ENCODE measurements at places on chromosomes 11 and 22.

DNA sequence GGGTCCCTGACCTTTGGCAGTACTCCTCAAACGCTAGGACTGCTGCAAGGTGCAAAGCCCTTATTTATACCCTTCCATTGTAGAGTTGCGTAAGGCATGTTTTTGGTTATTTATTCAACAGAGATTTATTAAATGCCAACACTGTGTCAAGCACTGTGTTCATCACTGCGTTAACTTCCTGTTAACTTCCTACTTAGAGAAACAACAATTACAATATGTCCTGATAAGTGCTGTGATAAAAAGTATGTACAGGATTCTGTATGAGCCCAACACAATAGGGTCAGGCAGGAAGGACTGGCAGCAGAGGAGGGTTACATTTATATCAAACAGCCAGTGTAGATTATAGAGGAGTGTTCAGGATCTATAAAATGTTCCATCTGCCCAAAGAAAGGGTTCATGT is 812.8 kb upstream of the API5 start:
- no peak overlapping the region for H3K4me3 ChIP-seq
- no peaks in the 10 kb centered on the region for H3K27me3 ChIP-seq
- H3K27ac ChIP-seq: no peak overlapping the region
- H3K36me3 ChIP-seq: no peaks in the 10 kb centered on the region
- H3K4me1 ChIP-seq: no peaks in the 10 kb centered on the region

DNA sequence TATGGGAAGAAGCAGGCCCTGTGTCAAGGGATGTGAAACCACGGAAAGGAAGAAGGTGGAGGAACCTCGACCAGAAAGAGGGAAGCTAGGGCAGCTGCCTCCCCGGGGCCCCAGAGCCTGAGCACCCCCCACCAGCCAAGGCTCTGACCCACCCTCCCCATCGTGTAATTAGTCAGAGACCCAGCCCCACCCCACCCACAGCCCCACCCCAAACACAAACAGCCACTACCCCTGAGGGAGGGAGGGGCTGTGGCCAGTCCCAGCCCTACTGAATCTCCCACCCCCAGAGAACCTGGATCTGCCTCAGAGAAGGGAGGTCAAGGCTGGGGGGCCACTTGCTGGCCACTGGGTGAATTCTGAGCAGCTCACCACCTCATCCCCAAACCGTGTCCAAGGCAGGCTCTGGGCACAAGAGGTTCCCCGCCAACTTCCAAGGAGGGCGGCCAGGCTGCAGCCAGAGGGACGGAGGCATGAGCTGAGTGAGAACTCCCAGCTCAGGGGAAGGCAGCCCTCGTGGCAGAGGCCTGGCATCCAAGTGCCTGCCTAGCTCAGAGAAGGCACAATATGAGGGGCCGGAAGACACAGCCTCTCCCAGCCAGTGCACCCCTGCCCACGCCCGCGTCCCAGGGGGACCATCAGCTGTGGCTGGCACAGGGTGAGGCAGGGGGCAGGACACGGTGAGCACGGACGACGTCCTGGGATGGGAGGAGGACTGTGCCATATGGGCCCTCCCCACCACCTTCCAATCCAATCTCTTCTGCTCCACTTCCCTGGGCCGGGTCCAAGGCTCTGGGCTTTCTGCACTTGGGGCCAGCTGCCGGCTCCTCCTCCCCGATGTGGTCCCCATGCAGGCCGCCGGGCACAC is 2.7 kb downstream of the PLXNB2 start:
- H3K4me1 ChIP-seq: peaks cover 9% of the 10 kb centered on the region
- no peak overlapping the region for H3K27ac ChIP-seq
- DNase-seq: no peak
- H3K27me3 ChIP-seq: peaks cover 19% of the 10 kb centered on the region
- no peaks in the 10 kb centered on the region for H3K36me3 ChIP-seq

DNA sequence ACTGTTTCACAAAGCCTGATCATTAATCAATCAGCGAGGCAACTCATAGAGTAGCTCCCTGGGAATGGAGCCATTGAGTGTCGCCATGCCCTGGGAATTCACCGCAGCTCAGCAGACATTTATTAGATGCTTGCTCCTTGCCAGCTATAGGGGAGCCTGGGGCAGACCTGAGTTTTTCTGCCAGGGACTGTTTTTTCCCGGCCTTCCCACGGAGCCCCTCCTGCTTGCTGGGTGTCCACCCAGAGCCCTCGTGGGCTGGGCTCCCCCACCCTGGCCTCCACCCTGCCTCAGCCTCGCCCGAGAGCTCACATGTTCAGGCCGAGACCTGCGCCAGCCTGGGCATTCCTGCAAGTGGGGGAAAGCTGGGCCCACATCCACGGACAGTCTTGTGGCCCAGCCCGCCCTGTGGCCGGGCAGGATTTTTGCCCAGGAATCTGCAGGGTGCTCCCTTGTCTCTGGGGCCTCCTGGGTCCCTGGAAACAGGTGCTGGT is 64.9 kb downstream of the SMIM38 start:
- no peak overlapping the region for H3K27ac ChIP-seq
- H3K4me1 ChIP-seq: no peaks in the 10 kb centered on the region
- DNase-seq: no peak

- H3K27me3 ChIP-seq: no peaks in the 10 kb centered on the region
- H3K36me3 ChIP-seq: peaks cover 2% of the 10 kb centered on the region
- H3K4me3 ChIP-seq: no peak overlapping the region
These were observed 73.8 kb upstream of the ARFGAP3 start for GRCh38 chr22:42930810-42931420.

- H3K36me3 ChIP-seq: no peaks in the 10 kb centered on the region
- H3K4me1 ChIP-seq: no peaks in the 10 kb centered on the region
- no peak for DNase-seq
- no peaks in the 10 kb centered on the region for H3K27me3 ChIP-seq
These were observed 1026.7 kb downstream of the TBC1D22A start for GRCh38 chr22:47789171-47789570.

DNA sequence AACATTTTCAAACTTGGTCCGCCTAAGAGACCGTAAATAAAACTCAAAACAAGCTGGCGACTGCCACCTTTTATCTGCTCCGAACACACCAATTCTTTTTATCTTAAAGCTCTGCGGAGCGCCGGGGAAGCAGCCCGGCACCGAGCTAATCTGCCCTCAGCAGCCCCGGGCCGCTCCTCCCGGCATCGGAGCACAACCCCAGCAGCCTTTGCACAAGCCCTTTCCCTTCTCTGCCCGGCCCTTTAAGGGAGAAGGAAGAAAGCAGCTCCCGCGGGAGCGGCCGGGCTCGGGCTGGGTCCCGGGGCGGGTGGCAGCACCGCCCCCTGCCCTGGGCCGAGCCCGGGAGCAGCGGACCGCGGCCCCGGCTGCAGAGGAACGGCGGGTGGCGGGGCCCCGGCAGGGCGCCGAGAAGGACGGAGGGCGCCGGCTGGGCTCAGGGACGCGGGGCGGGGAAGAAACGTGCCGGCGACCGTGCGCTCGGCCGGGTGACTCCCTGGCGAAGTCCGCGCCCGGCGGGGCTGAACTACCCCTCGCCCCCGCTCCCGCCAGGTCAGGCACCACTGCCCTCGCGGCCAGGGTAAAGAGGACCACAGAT is 133.6 kb upstream of the C11orf58 start:
- H3K4me1 ChIP-seq: peaks cover 15% of the 10 kb centered on the region
- H3K27ac ChIP-seq: no peak overlapping the region
- peaks cover 56% of the 10 kb centered on the region for H3K27me3 ChIP-seq
- H3K4me3 ChIP-seq: peak overlapping the region; percentile 53

GRCh38 chr11:117107701-117108590 is 9.7 kb upstream of the SIK3 start:
- no peaks in the 10 kb centered on the region for H3K27me3 ChIP-seq
- peaks cover 4% of the 10 kb centered on the region for H3K4me1 ChIP-seq
- no peak for DNase-seq
- H3K27ac ChIP-seq: no peak overlapping the region
- no peaks in the 10 kb centered on the region for H3K36me3 ChIP-seq

DNA sequence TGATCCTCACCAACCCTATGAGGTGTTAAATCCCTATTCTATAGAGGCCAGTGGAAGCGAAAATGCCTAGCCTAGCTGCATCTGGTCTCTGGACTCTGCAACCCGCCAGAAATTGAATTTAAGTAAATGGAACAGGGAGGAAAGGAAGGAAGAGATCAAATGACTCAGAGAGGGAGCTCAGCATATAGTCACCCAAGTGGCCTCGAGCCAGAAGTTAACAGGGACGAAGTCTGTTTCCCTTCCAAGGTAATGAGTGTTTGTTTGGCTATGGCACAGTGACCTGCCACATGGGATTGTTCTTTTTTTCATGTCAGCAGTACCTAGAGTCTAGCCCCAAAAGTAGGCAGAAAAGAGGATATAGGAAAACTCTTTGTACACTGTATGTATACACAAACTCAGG is 66.3 kb downstream of the PAK1 start:
- DNase-seq: no peak
- H3K27me3 ChIP-seq: no peaks in the 10 kb centered on the region

All from T-helper 2 cell treated with Interferon-gamma antibody and Interleukin-4, amounts not matched to agents 5 μg/mL and 100 μg/mL, for 36 hours (primary cell).